Pancreas (tissue), 10 donors: ENCODE measurements at places on chromosomes 3 and 15. TPM values are rescaled to one million over a fixed set of nuclear protein-coding genes. Genes with fewer than 3 reads are reported as not detected.
A peak's percentile ranks its signal among the peaks of the same experiment; 100 is the strongest.

GRCh38 chr3:188348435-188349244, 194.7 kb downstream of the LPP start:
- H3K36me3 ChIP-seq, result no peaks in the 10 kb centered on the region
- H3K27ac ChIP-seq, result no peak overlapping the region
- no peak overlapping the region for H3K4me3 ChIP-seq
- no peaks in the 10 kb centered on the region for H3K27me3 ChIP-seq

BSN gene
- total RNA-seq, result 0.66 TPM

- no peak for DNase-seq
- no peak overlapping the region for H3K27ac ChIP-seq
- no peaks in the 10 kb centered on the region for H3K36me3 ChIP-seq
- no peak overlapping the region for H3K4me3 ChIP-seq
- no peaks in the 10 kb centered on the region for H3K4me1 ChIP-seq
- no peaks in the 10 kb centered on the region for H3K27me3 ChIP-seq
These were observed 5.8 kb downstream of the ANO10 start for GRCh38 chr3:43616034-43616433.

UROC1 gene
- total RNA-seq, result not detected

- DNase-seq, result no peak
- peaks cover 10% of the 10 kb centered on the region for H3K4me1 ChIP-seq
- H3K27ac ChIP-seq, result no peak overlapping the region
- H3K27me3 ChIP-seq, result no peaks in the 10 kb centered on the region
- no peaks in the 10 kb centered on the region for H3K36me3 ChIP-seq
These were observed 54.3 kb upstream of the MYRIP start for GRCh38 chr3:39755100-39755499.

- no peak overlapping the region for H3K27ac ChIP-seq
- H3K27me3 ChIP-seq, result no peaks in the 10 kb centered on the region
- no peak for DNase-seq
These were observed 450.9 kb downstream of the NAALADL2 start for GRCh38 chr3:175310046-175310445.

DNA sequence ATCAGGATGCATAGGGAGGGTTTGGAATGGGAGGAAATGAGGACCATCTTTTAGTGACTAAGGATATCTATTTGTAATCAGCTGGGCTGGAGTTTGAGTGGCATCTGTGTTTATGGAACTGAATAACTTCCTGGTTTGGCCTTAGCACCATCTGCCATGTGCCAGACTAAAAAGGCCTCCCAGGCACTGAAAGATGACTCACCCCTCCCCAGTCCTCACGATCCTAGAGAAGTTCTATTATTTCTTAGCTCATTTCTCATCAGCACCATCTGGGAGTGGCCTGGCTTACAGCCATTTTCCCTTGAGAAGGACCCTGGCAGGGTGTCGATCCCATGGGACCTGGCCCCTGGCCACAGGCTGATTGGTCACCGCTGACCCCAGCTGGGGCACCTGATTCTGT, 23.9 kb upstream of the CTXND1 start:
- no peak for DNase-seq
- no peak overlapping the region for H3K27ac ChIP-seq
- no peak overlapping the region for H3K4me3 ChIP-seq
- no peaks in the 10 kb centered on the region for H3K4me1 ChIP-seq
- H3K36me3 ChIP-seq, result no peaks in the 10 kb centered on the region

- H3K27ac ChIP-seq, result no peak overlapping the region
- DNase-seq, result no peak
- H3K4me1 ChIP-seq, result no peaks in the 10 kb centered on the region
- no peaks in the 10 kb centered on the region for H3K27me3 ChIP-seq
These were observed 278.2 kb upstream of the KCNH8 start for GRCh38 chr3:18870074-18870640.

DNA sequence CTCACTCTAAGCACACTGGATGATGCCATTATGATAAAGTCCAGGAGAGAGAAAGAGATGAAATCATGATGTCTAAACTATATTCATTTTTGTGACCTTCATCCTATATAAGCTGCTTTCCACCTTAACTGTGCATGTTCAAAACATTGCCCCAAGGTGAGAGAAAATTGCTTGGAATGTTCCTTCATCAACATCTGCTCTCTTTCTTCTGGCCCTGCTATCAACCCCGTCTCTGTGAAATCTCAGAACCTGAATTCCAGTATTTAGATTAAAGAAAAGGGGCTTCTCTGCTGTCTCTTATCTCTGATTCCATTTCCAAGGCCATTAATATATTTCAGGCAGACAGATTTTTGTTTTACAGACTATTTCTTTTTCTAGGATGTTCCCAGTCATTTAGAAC, 47.3 kb upstream of the PHLDB2 start:
- no peak for DNase-seq
- H3K36me3 ChIP-seq, result no peaks in the 10 kb centered on the region
- no peaks in the 10 kb centered on the region for H3K27me3 ChIP-seq
- H3K4me3 ChIP-seq, result no peak overlapping the region
- peak overlapping the region; percentile 14 for H3K27ac ChIP-seq

GRCh38 chr3:194475978-194476377, 10.8 kb downstream of the ATP13A3 start:
- no peak overlapping the region for H3K27ac ChIP-seq
- no peaks in the 10 kb centered on the region for H3K27me3 ChIP-seq
- H3K36me3 ChIP-seq, result no peaks in the 10 kb centered on the region
- no peak for DNase-seq
- H3K4me3 ChIP-seq, result no peak overlapping the region

DNA sequence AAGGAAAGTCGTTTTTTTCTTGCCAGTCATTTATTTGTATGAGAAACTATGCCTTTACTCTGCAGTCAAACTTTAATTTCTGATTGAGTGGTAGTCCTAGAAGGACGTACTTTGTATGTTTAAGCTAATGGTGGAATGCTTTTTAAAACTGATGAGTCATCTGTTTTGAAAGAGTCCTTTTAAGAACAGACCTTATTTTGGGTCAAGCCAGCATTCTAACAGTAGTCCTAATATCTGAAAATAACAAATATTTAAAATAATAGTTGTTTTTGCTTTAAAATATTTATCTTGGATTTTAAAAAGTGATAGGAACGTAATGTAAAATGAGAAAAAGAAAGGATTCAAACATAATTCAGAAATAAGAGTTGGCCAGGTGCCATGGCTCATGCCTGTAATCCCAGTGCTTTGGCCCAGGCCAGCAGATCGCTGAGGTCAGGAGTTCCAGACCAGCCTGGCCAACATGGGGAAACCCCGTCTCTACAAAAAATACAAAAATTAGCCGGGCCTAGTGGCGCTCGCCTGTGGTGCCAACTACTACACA, 1.3 kb upstream of the LRRC58 start:
- no peaks in the 10 kb centered on the region for H3K27me3 ChIP-seq
- H3K27ac ChIP-seq, result no peak overlapping the region
- H3K36me3 ChIP-seq, result no peaks in the 10 kb centered on the region
- DNase-seq, result no peak

VWA5B2 gene
- total RNA-seq, result 6.8 TPM

ABCC5 gene
- total RNA-seq, result 2.8 TPM

DNA sequence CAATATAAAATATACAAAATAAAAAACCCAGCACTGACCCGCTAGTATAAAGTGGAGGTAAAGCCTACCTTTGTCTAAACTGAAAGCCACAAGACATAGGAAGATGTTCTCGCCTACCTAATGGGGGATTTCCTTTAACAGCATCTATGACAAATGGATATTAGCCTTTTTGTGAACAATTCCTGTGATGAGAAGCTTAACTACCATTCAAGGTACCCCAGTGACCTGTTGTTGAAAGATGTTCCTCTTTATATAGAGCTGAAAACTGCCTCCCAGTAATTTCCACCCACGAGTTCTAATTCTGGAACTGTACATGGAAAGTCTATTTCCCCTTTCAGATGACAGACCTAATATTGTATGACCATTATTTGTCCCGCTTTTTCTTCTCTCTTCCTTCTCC, 109.8 kb upstream of the RASGRP1 start:
- H3K27ac ChIP-seq, result no peak overlapping the region
- no peaks in the 10 kb centered on the region for H3K36me3 ChIP-seq
- peaks cover 5% of the 10 kb centered on the region for H3K4me1 ChIP-seq

ROPN1 gene
- not detected for total RNA-seq

PLSCR2 gene
- total RNA-seq, result 1.2 TPM

PCSK6 gene
- total RNA-seq, result 3.5 TPM

TOP2B gene
- 45.1 TPM for total RNA-seq

GRCh38 chr3:55189359-55189801, 261.5 kb upstream of the LRTM1 start:
- no peak for DNase-seq
- no peak overlapping the region for H3K4me3 ChIP-seq
- H3K27me3 ChIP-seq, result no peaks in the 10 kb centered on the region
- H3K27ac ChIP-seq, result no peak overlapping the region

DNA sequence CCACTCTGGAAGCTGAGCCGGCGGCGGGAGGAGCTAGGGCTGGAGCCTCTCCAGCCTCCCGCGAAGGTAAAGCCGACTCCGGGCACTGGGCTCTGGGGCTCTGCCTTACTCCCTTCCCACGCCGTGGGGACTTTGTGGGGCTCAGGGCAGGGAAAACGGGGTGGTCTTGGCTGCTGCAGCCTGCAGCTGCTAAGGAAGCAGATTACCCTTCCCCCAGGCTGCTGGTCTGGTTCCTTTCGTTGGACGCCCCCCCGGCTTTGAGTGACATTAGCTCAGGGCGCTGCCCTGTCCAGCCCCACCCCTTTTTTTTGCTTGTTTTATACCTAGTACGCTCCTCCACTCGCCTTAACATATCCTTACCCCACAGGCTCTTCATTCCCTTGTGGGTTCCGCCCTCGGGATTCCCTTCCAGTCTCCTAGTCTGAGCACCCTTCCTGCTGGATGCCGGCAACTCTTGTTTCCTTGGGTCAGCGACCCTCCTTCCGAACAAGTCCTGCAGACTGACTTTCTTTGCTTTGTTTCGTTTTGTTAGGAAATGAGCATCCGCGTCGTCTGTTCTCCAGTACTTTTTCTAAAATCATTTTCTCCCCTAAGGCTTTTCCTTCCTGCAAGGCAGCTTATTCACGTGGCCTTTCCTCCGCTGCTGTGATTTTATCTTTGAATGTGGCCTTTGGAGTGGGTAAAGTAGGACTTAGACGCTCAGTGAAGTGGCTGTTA, 551 bp downstream of the DNAJC13 start:
- peaks cover 10% of the 10 kb centered on the region for H3K4me1 ChIP-seq
- no peak for DNase-seq
- H3K36me3 ChIP-seq, result no peaks in the 10 kb centered on the region
- peak overlapping the region; percentile 88 for H3K4me3 ChIP-seq

ACTRT3 gene
- 0.35 TPM for total RNA-seq

GRCh38 chr3:46863261-46863782, at the start of gene MYL3:
Gene MYL3, minus strand, starts transcription at chr3:46863444. Its CDS starts 54 bp downstream, at chr3:46863390.
- H3K27me3 ChIP-seq, result no peaks in the 10 kb centered on the region
- no peak within 1 kb of the TSS for H3K4me3 ChIP-seq
- no peaks in the 10 kb centered on the region for H3K4me1 ChIP-seq
- DNase-seq, result peak; percentile 19

- no peaks in the 10 kb centered on the region for H3K36me3 ChIP-seq
- H3K27ac ChIP-seq, result no peak overlapping the region
- no peak overlapping the region for H3K4me3 ChIP-seq
- H3K27me3 ChIP-seq, result no peaks in the 10 kb centered on the region
- no peak for DNase-seq
These were observed 67.4 kb downstream of the CORO2B start for GRCh38 chr15:68646156-68646555.

DNA sequence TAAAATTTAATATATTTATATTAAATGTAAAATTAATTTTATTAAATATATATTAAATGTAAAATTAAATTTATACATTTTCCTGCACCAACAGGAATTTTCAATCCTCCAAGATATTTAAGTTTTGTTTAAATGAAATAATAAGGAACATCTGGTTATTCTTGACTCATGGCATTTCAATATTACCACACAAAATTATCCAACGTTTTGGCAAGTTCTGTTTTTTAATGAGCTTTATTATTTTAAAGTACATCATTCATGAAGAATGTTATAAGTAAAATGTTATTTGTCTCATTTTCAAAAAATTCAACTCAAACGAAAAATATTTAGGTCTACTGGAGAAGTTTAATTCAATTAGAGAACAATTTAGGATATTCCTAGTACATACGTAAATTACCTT, 811.4 kb downstream of the NAALADL2 start:
- H3K27ac ChIP-seq, result no peak overlapping the region
- no peaks in the 10 kb centered on the region for H3K36me3 ChIP-seq
- no peaks in the 10 kb centered on the region for H3K4me1 ChIP-seq

DNA sequence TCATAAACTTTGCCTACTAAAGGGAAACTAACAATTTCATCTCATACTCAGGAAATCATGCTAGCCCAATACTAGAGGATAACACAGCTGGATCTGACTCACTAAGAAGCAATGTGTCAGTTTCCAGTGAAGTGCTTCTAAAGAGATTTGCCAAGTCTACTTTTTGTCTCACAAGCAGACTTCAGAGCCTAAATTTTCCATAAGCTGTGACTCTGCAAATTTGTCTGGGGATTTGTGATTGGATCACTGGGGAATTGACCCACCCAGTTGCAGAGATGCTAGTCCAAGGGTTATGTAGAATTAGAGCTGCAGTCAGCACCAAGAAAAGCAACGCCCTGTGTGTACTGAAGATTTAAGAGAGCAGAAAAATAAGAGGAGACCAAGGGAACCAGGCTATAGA, 647.1 kb downstream of the NTRK3 start:
- H3K27me3 ChIP-seq, result peaks cover 5% of the 10 kb centered on the region
- H3K27ac ChIP-seq, result no peak overlapping the region
- no peak overlapping the region for H3K4me3 ChIP-seq
- no peaks in the 10 kb centered on the region for H3K4me1 ChIP-seq

GANC gene
- total RNA-seq, result 6.9 TPM

TMC3 gene
- total RNA-seq, result not detected

GRCh38 chr3:105065895-105066839, 300.5 kb upstream of the ALCAM start:
- no peak overlapping the region for H3K4me3 ChIP-seq
- H3K27me3 ChIP-seq, result no peaks in the 10 kb centered on the region
- H3K27ac ChIP-seq, result no peak overlapping the region
- H3K36me3 ChIP-seq, result no peaks in the 10 kb centered on the region

GRCh38 chr15:27824841-27825422, 274.2 kb downstream of the OCA2 start:
- H3K27me3 ChIP-seq, result no peaks in the 10 kb centered on the region
- H3K4me3 ChIP-seq, result no peak overlapping the region
- no peak for DNase-seq
- no peak overlapping the region for H3K27ac ChIP-seq

ZCWPW2 gene
- 1.0 TPM for total RNA-seq

DNA sequence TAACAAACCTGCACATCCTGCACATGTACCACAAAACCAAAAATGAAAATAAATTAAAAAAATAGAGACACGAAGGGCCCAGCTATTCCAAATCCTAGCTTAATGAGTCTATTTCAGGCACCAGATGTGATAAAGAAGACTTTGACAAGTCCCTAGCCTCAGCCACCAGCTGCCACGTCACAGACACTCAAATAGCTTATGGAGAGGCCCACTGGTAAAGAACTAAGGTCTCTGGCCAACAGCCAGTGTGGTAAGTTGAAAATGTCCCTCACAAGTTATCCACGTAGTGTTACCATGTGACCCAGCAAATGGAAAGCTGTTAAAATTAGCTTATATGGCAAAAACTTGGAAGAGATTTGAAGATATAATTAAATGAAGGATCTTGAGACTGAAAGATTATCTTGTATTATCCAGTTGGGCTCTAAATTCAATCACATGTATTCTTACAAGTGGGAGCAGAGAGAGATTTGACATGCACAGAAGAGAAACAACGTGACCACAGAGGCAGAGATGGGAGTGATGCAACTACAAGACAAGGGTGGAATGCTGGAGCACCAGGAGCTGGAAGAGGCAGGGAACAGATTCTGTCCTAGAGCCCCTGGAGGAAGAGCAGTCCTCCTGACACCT, 10.9 kb downstream of the ACSBG1 start:
- H3K4me3 ChIP-seq, result no peak overlapping the region
- no peaks in the 10 kb centered on the region for H3K27me3 ChIP-seq
- no peaks in the 10 kb centered on the region for H3K4me1 ChIP-seq
- no peak for DNase-seq

XCR1 gene
- total RNA-seq, result not detected
